PC-9 (cell line): ENCODE measurements at places on chromosomes 16 and 17. TPM values are rescaled to one million over a fixed set of nuclear protein-coding genes. Genes with fewer than 3 reads are reported as not detected.

DNA sequence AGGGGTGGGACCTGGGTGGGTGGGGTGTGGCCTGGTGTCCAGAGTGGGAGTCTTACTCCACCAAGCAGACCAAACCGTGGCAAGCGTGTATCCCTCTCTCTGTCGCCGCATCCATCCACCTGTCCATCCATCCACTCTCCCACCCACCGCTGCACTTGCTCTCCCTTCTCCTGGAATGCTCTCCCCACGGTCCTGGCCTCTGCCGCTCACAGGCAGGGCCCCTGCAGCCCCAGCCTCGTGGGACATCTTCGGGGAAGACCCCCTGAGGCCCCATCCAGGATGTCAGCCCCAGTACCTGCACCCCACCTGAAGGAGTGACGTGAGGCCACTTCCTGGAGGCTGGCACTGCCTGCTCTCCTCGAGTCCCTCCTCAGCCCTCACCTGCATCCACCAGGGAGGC lies 189.5 kb upstream of the GSE1 start:
- peaks cover 20% of the 10 kb centered on the region for H3K4me1 ChIP-seq
- no peaks in the 10 kb centered on the region for H3K36me3 ChIP-seq
- DNase-seq = no peak
- H3K4me3 ChIP-seq = no peak overlapping the region
- H3K27ac ChIP-seq = no peak overlapping the region

DNA sequence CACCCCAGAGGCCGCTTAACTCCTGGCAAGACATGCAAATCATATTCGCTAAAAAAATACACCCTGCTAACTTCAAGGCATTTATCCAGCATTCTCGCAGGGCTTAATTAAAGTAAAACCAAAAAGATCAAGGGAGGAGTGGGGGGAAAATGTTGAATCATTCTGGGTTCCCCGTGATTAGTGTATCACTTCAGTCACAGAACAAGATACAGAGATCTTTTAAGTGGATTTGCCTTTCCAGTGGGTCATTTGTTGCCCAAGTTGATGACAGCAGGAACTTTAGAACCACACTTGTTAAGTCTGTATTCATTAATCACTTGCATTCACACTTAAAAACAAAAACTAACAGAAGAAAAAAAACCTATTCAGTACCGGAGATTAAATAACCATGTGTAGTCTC lies 17.3 kb downstream of the CRYBA1 start:
- DNase-seq = no peak
- peaks cover 56% of the 10 kb centered on the region for H3K36me3 ChIP-seq
- no peak overlapping the region for H3K27ac ChIP-seq
- H3K27me3 ChIP-seq = no peaks in the 10 kb centered on the region

DNA sequence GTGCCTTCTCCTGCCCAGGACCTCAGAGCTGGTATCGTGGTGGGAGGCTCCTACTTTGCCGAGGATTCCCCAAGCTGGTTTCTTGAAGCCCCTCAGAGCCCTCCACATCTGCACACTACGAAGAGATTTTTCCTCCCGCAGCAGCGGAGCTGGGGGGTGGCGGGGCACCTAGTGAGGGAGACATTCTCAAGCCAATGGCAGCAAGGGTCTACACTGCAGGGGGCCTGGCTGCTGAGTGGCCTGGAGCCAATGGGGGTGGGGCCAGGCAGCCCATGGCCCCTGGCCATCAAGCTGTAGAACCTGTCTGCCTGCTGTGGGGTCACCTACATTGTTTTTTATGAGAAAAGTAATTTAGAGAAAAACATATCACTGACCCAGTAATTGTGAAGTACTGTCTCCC lies 5.0 kb downstream of the SLC26A11 start:
- H3K36me3 ChIP-seq = no peaks in the 10 kb centered on the region
- H3K27me3 ChIP-seq = no peaks in the 10 kb centered on the region
- no peaks in the 10 kb centered on the region for H3K4me1 ChIP-seq
- no peak overlapping the region for H3K27ac ChIP-seq
- no peak overlapping the region for H3K4me3 ChIP-seq
- no peak for DNase-seq

- no peaks in the 10 kb centered on the region for H3K27me3 ChIP-seq
- no peaks in the 10 kb centered on the region for H3K36me3 ChIP-seq
- 0 out of 2 replicates have a peak overlapping the region, but pooled peaks have one; percentile 64 for H3K27ac ChIP-seq
- no peak for DNase-seq
Measured at GRCh38 chr17:3636908-3637373, 381 bp downstream of the CTNS start.

GRCh38 chr16:7443142-7443541 lies 110.5 kb downstream of the RBFOX1 start:
- no peak for DNase-seq
- H3K4me1 ChIP-seq = no peaks in the 10 kb centered on the region
- H3K27me3 ChIP-seq = peaks cover 24% of the 10 kb centered on the region
- no peak overlapping the region for H3K27ac ChIP-seq
- H3K36me3 ChIP-seq = no peaks in the 10 kb centered on the region
- no peak overlapping the region for H3K4me3 ChIP-seq

CDH11 gene
- not detected in 2 replicates for total RNA-seq
